ENCODE measurements at places on chromosomes 7 and 10.
A peak's percentile ranks its signal among the peaks of the same experiment; 100 is the strongest.

GRCh38 chr10:96829029-96829773 lies 2.9 kb upstream of the LCOR start:
- DNase-seq, result no peak

DNA sequence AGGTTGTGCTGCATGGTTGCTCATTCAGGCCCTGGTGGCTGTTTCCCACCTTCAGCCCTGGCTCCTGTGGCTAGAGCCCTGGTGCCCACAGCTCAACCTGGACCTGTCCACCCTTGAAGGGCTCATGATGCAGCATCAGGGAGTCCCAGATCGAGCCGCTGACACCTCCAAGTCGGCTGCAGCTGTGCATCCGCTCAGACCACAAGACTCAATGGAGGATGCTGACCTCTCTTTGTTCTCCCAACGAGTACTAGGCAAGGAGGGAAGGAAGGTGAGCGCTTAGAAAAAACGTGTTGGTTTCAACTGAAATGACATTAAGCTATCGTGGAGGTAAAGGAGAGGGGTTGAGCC lies 9.5 kb upstream of the C10orf95 start:
- DNase-seq, result no peak

GRCh38 chr7:149280151-149280550 lies 18.2 kb downstream of the ZNF783 start:
- DNase-seq, result no peak

GRCh38 chr10:109922976-109923921 lies at the start of gene XPNPEP1:
Gene XPNPEP1 (minus strand): TSS chr10:109923511. CDS start chr10:109923433, 78 bp downstream.
- peak; percentile 55 for DNase-seq

DNA sequence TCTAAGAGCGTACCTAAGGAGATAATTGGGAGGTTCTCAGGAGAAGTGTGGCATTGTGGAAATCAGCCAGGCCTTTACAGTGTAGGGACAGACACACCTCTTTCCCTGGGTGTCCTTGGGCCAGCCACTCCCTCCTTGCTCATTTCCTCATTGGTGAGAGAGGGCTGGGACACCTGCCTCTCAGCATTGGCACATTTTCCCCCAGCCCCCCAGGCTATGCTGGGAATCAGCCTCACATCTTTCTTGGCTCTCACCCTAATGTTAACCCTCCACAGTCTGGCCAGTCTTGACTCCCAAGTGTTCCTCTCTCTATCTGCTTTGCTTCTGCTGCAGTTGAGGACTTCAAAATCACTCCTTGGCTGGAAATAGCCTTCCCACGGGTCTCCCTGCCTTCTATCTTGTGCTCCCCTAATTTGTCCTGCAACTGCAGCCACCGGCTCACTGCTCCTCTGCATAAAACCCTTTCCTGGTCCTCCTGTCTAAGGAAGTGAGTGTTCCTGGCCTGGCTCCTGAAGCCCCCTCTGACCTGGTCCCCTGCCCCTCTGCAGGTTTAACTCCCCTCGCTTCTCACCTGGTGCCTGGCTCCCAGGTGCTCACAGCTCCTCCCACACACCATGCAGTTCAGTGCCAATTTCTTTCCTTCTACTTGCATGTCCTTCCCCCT lies 15.8 kb downstream of the TBXAS1 start:
- no peak for DNase-seq

DNA sequence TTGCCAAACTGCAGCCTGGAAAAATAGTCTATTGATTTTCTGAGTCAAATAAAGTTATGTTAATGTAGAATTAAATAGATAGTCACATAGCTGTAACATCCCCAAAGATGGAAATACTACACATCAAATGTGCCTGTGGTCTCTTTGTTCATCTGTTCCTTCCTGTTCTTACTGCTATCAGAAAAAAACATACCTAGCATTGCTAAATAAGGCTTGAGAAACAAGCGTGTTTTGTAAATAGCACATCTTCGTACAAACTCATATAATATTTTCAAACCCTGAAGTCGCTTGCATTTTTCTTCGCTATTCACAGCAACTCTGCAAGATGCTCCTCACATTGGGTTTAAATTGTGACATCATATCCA lies 116.1 kb downstream of the KLF6 start:
- no peak for DNase-seq

DNA sequence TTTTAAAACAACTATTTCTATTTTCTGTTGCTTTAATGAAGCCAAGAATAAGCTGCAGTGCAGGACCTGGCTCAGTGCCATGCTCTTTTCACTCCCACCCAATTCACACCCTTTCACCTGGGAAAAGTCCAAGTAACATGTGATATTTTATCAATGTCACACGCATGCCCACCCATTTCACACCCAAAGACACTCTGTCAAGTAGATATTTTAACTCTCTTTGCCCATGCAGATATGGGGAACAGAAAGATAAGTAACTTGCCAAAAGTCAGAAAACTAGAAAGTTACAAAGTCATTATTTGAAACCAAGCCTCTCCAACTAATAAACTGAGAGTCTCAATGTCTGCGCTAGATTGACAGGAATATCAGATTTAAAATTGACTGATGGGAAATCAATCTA lies 706.7 kb upstream of the PHF14 start:
- no peak for DNase-seq

DNA sequence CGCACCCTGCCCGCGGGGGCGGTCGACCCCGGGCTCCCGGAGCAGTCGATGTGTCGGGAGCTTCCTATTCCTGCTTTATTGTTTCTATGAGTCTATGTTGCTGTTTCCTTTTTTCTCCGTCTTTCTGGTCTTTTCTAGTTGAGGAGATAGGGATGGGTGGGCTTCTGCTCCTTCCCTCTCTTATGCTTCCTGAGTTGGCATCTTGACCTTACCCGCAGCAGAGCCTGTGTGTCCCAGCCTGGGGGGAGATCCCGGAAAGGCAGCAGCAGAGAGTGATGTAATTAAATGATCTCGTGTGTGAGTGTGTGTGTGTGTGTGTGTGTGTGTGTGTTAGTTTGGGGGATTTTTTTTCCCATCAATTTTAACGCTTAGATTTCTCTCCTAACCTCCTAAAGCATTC lies 486 bp upstream of the SORCS1 start:
- no peak for DNase-seq

DNA sequence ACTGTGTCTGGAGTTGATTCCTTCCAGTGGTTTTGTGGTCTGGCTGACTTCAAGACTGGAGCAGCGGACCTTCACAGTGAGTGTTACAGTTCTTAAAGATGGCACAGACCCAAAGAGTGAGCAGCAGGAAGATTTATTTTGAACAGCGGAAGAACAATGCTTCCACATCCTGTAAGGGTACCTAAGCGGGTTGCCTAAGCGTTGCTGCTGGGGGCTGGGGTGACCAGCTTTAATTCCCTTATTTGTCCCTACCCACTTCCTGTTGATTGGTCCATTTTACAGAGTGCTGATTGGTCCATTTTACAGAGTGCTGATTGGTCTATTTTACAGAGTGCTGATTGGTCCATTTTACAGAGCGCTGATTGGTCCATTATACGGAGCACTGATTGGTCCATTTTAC lies 13.2 kb downstream of the AKR1B15 start:
- peak; percentile 36 for DNase-seq

All from CD8-positive, alpha-beta T cell (primary cell).